ENCODE measurements at places on chromosomes 16 and 17.

DNA sequence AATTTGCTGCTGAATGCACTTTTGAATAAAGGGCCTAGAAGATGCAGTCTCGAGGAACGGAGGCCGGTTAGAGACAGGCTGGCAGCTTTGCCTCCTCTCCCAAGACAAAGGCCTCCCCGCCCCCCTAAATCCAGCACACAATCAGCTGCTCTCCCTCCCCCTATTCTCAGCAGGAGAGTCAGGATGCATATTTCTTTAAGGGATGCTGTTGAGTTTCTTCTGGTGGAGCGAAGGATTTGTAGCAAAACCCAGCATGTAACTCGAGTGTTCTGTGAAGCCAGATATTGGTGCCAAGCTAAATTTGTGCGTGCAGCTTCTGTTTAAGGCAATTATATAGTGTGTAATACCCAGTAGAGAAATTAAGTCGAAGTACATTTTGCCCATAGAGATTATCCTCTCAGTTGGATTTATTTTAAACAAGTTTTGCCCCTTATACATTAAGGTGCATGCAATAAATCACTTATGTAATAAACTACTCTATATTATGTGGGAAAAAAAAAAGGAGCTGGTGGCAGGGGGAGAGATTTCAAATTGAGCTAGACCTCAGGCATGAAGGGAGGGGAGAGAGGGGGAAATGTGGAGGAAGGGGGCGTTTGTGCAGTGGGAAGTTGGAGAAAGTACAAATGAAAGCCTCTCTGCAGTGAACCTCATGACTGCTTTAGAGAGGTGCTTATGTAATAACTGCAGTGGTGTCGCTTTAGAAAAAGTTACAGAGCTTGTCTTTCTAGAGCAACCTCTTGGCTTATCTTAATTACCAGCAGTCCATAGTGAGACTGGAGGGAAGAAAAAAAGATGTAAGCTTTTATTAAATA is 599.2 kb downstream of the MAF start:
- H3K27me3 ChIP-seq = no peaks in the 10 kb centered on the region
- H3K4me1 ChIP-seq = no peaks in the 10 kb centered on the region
- no peaks in the 10 kb centered on the region for H3K36me3 ChIP-seq
- no peak overlapping the region for H3K27ac ChIP-seq
- no peak for DNase-seq
- H3K4me3 ChIP-seq = no peak overlapping the region

DNA sequence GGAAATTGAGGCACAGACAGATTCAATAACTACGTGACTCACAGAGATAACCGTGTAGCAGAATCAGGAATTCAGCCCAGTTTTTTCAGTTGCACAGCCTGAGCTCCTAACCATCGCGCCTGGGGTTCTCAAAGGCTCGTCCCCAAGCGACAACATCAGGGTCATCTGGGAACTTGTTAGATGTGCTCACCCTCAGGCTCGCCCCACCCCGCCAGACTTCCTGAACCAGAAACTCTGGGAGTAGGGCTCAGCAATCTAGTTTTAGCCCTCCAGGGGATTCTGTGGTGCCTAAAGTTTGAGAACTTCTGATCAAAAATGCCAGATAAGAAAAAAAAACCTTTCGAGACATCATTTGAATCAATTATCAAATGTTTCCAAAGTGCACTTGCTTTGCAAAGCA is 559.8 kb downstream of the WWOX start:
- H3K4me3 ChIP-seq = no peak overlapping the region
- H3K27ac ChIP-seq = no peak overlapping the region
- no peaks in the 10 kb centered on the region for H3K36me3 ChIP-seq
- no peaks in the 10 kb centered on the region for H3K27me3 ChIP-seq
- no peak for DNase-seq

- no peaks in the 10 kb centered on the region for H3K27me3 ChIP-seq
- DNase-seq = peak; percentile 57
- peak overlapping the region; percentile 100 for H3K27ac ChIP-seq
- H3K4me1 ChIP-seq = peaks cover 40% of the 10 kb centered on the region
Measured at GRCh38 chr17:45149669-45150664, 1.7 kb downstream of the HEXIM1 start.

GRCh38 chr17:55492781-55493341 is 18.4 kb downstream of the SMIM36 start:
- no peaks in the 10 kb centered on the region for H3K36me3 ChIP-seq
- DNase-seq = no peak
- peaks cover 12% of the 10 kb centered on the region for H3K27me3 ChIP-seq
- no peak overlapping the region for H3K27ac ChIP-seq
- no peaks in the 10 kb centered on the region for H3K4me1 ChIP-seq

- H3K4me3 ChIP-seq = peak overlapping the region; percentile 61
- DNase-seq = peak; percentile 81
- H3K4me1 ChIP-seq = peaks cover 79% of the 10 kb centered on the region
- H3K36me3 ChIP-seq = peaks cover 27% of the 10 kb centered on the region
- H3K27me3 ChIP-seq = no peaks in the 10 kb centered on the region
Measured at GRCh38 chr17:45235416-45236281, 14.0 kb downstream of the FMNL1 start.

DNA sequence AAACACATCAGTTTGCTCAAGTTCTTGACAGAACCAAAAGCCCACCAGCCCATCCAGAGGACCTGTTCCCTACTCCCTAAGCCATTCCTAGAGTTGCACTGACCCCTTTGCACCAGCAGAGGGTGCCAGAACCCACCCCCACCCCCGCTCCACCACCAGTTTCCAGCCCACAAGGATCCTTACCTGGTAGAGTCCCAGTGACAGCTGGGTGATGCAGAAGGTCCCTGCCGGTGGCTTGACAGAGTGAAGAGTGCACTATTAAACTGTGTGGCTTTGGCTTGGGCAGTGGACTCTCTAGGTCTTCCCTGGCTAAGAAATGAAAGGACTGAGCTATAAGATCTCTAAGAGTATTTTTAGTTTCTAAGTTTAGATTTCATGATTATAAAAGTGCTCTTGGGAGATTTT is 73.3 kb upstream of the MTMR4 start:
- peaks cover 6% of the 10 kb centered on the region for H3K4me1 ChIP-seq
- H3K27me3 ChIP-seq = no peaks in the 10 kb centered on the region
- peak; percentile 54 for DNase-seq
- no peak overlapping the region for H3K27ac ChIP-seq
- no peaks in the 10 kb centered on the region for H3K36me3 ChIP-seq

- no peak overlapping the region for H3K4me3 ChIP-seq
- no peak for DNase-seq
- H3K27ac ChIP-seq = no peak overlapping the region
Measured at GRCh38 chr17:6340708-6341107, 94.2 kb downstream of the AIPL1 start.

GRCh38 chr16:1414532-1415260 is at the start of gene UNKL:
UNKL (minus strand) TSS chr16:1414704; CDS start chr16:1414691, 13 bp downstream.
- DNase-seq = peak; percentile 87
- no peaks in the 10 kb centered on the region for H3K27me3 ChIP-seq
- peaks cover 33% of the 10 kb centered on the region for H3K4me1 ChIP-seq
- H3K27ac ChIP-seq = peak within 1 kb of the TSS; percentile 95

DNA sequence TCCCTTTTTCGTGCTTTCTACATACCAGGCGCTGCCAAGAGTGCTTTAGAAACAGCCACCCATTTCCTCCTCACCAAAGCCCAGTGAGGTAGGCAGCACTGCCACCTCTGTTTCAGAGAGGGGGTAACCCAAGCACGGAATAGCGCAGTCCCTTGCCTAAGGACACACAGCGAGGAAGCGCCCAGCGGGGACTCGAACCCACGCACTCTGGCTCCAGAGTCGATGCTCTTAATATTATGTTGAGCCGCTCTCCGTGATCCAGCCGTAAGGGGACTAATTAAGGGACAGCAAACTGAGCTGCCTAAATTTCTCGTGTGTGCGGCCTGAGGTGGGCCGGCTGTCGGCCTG is 497 bp downstream of the CES1 start:
- no peak for DNase-seq
- no peak overlapping the region for H3K27ac ChIP-seq
- H3K36me3 ChIP-seq = no peaks in the 10 kb centered on the region
- no peaks in the 10 kb centered on the region for H3K27me3 ChIP-seq
- no peak overlapping the region for H3K4me3 ChIP-seq
- no peaks in the 10 kb centered on the region for H3K4me1 ChIP-seq

GRCh38 chr17:42667088-42667951 is 8.2 kb downstream of the TUBG2 start:
- H3K4me1 ChIP-seq = peaks cover 12% of the 10 kb centered on the region
- H3K27ac ChIP-seq = no peak overlapping the region
- no peak overlapping the region for H3K4me3 ChIP-seq
- DNase-seq = no peak

DNA sequence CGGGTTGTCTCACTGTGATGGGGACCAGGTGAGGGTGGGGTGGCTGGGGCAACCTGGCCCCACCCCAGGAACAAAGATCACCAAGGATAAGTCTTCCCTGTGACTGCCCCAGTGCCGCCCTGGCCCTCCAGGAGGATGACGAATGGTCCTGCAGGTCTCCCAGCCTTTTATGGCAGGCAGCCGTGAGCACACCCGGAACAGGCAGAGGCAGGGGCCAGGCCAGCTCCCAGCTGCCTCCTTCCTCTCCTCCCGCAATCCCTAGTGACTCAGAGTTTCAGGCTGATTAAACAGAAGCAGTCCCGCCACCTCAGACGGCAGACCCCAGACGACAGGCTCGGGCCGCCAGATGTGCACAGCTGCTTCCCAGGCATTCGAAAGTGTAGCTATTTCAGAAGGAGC is 13.3 kb downstream of the JUP start:
- H3K4me3 ChIP-seq = no peak overlapping the region
- H3K27me3 ChIP-seq = no peaks in the 10 kb centered on the region
- H3K4me1 ChIP-seq = no peaks in the 10 kb centered on the region
- no peak overlapping the region for H3K27ac ChIP-seq
- H3K36me3 ChIP-seq = no peaks in the 10 kb centered on the region

DNA sequence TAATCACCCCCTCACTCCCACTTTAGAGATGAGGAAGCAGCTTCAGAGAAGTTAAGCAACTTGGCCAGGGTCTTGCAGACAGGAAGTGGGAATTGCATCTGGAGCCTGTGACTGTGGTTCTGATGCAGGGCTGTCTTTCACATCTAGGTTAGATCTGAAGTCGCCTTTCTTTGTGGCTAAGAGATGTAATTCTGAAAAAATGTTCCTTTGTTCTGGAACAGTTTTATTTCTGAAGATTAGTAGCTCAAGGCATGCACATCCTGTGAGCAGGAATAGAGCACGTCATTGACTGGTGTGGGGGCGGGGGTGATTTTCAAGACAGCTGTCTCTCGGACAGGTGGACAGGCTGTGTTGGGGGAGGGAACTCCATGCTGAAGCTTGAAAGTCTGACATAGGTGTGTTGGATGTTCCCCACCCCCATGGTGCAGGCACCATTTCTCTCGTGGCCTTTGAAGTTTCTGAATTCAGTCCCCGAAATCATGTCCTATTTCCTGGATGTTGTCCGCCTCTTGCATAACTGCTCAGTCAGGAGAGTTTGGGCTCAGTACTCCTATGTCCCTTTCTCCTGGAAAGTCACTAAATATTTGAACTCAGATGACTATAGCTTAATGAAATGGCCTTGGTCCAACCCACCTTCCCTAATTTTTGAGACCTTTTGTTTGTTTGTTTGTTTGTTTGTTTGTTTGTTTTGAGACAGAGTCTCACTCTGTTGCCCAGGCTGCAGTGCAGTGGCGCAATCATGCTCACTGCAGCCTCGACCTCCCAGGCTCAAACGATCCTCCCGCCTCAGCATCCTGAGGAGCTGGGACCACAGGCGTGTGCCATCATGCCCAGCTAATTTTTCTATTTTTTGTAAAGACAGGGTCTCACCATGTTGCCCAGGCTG is 21.0 kb upstream of the HERPUD1 start:
- H3K36me3 ChIP-seq = no peaks in the 10 kb centered on the region
- peaks cover 38% of the 10 kb centered on the region for H3K4me1 ChIP-seq
- no peak for DNase-seq
- peak overlapping the region; percentile 22 for H3K4me3 ChIP-seq

- H3K4me3 ChIP-seq = no peak overlapping the region
- no peak overlapping the region for H3K27ac ChIP-seq
- no peaks in the 10 kb centered on the region for H3K4me1 ChIP-seq
- H3K36me3 ChIP-seq = peaks cover 2% of the 10 kb centered on the region
Measured at GRCh38 chr16:65546353-65546791, 424.5 kb upstream of the CDH11 start.

GRCh38 chr16:28130099-28131088 is 66.9 kb upstream of the GSG1L start:
- no peak overlapping the region for H3K4me3 ChIP-seq
- H3K27ac ChIP-seq = peak overlapping the region; percentile 52
- H3K36me3 ChIP-seq = peaks cover 14% of the 10 kb centered on the region
- peaks cover 9% of the 10 kb centered on the region for H3K4me1 ChIP-seq
- no peak for DNase-seq
- no peaks in the 10 kb centered on the region for H3K27me3 ChIP-seq

GRCh38 chr17:66354981-66355380 is 52.6 kb downstream of the PRKCA start:
- H3K27me3 ChIP-seq = no peaks in the 10 kb centered on the region
- peaks cover 74% of the 10 kb centered on the region for H3K4me1 ChIP-seq
- no peak for DNase-seq
- H3K36me3 ChIP-seq = peaks cover 4% of the 10 kb centered on the region

- H3K27me3 ChIP-seq = no peaks in the 10 kb centered on the region
- no peak overlapping the region for H3K27ac ChIP-seq
- no peak for DNase-seq
- no peaks in the 10 kb centered on the region for H3K36me3 ChIP-seq
Measured at GRCh38 chr17:19780846-19781245, 32.7 kb upstream of the ALDH3A1 start.

DNA sequence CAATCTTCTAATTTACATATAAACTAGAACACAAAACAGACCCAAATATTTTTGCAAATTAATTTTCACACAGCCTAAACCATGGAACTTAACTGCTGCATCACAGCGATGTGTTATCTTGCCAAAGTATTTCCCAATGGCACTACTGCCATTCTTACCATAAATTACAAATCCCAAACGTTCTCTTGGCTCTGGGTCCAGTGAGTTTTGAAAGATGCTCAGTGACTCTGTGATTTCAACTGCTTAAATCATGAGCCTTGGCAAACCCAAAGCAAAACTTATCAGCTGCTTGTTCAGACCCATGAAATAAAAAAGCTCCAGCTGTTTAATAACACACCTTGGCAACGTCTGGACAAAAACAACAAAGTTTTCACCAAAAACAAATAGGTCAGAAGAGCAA is 223.0 kb downstream of the CA10 start:
- no peaks in the 10 kb centered on the region for H3K36me3 ChIP-seq
- H3K27ac ChIP-seq = no peak overlapping the region
- no peaks in the 10 kb centered on the region for H3K4me1 ChIP-seq
- H3K27me3 ChIP-seq = peaks cover 5% of the 10 kb centered on the region

GRCh38 chr16:55825115-55825728 is 7.7 kb downstream of the CES1 start:
- no peaks in the 10 kb centered on the region for H3K36me3 ChIP-seq
- H3K4me3 ChIP-seq = no peak overlapping the region
- H3K27me3 ChIP-seq = peaks cover 10% of the 10 kb centered on the region
- no peaks in the 10 kb centered on the region for H3K4me1 ChIP-seq
- no peak overlapping the region for H3K27ac ChIP-seq

DNA sequence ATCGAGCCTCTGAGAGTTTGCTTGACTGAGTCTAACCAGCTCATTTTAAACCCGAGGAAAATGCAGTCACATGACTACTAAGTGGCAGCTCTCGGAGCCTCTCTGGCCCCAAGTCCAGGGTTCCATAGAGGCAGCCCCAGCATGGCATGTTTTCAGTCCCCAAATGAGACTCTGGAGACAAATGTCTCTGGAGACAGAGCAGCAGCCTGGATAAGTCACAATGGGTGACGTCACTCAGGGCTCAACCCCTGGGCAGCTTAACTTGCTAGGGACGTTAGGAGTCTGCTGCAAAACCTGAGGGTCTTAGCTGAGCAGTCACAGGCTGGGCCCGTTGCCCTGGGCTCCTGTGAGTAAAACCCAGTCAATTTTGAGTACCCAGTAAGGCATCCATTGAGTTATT is 6.9 kb upstream of the STH start:
- H3K4me3 ChIP-seq = no peak overlapping the region
- DNase-seq = no peak
- H3K27me3 ChIP-seq = no peaks in the 10 kb centered on the region
- no peak overlapping the region for H3K27ac ChIP-seq
- no peaks in the 10 kb centered on the region for H3K4me1 ChIP-seq
- no peaks in the 10 kb centered on the region for H3K36me3 ChIP-seq
